ENCODE measurements at places on chromosomes 4 and X.

DNA sequence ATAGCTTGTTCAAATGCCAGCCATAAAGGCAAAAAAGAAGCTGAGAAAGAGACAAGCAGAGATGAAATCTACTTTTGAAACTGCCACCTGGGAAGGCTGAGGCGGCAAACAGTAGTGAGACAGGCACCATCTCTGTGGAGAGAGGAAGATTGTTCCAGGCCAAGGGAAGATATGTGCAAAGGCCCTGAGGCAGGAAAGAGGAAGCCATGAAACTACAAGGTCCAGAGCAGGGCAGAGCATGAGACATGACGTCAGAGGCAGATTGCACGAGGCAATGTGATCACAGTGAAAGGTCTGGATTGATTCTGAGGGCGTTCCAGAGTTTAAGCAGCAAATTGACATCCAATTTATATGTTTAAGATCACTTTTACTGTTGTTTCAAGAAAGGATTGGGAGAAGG is 226.1 kb downstream of the QDPR start:
- no peak for DNase-seq

- DNase-seq, result no peak
Observed at GRCh38 chr4:76055016-76055415, 19.1 kb upstream of the CXCL11 start.

DNA sequence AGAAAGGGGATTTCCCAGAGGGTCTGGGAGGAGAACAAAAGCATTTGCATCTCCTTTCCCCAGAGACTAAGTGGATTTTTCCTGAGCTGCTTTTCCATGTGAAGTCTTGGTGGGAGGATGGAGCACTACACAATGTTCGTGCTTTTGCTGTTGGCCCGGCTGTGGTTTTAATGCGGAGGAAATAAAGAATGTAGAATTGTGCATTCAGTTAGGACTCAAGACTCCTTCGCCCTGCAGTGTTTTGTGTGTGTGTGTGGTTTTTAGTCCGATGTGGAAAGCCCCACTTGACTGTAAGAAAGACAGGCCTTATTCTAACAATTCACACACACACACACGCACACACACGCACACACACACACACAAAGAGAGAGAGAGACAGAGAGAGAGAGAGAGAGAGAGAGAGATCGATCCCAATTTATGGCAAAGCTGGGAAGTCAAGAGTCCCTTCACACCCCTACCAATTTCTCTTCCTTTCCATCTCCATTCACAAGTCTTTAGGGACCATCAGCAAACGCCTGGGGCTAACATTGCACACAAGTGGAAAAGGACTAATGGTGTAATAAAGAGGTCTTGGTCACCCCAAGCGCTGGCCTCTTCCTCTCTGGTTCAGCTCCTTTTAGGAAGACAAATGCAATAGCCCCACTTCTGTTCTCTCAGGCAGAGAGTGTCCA is 44.2 kb downstream of the CLDN34 start:
- DNase-seq, result no peak

DNA sequence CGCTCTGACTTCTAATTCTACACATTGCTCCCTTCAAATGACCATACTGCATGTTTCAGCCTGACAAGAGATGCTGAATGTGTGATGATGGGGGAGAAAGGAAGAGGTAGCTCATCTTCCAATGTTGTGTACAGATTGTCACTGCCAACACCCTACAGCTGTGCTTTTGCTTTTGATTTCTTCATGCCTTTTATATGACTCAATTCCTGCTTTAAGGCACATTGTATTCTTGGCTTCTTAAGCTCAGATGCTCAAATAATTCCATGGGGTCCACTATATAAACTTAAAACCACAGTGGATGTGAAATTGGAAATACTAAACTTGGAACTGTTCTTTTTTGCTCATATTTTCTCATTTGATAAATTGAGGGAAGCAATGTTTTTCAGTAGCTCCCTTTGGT is 183.2 kb upstream of the WDFY3 start:
- DNase-seq, result no peak

DNA sequence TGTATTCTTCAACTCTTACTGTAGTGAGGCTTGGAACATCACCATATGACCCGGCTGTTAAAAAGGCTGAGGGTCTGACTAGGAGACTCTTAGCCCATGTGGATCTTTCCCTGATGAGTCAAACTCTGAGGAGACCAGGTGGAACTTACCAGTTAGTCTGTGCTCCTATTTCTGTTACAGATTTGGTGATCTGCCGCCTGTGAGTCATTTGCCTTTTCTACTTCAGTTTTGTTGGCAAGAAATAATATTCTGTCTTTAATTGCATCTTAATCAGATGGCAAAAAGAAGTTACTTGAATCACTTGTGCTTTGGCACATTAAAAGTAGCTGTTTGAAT is 48.4 kb downstream of the MTM1 start:
- no peak for DNase-seq

DNA sequence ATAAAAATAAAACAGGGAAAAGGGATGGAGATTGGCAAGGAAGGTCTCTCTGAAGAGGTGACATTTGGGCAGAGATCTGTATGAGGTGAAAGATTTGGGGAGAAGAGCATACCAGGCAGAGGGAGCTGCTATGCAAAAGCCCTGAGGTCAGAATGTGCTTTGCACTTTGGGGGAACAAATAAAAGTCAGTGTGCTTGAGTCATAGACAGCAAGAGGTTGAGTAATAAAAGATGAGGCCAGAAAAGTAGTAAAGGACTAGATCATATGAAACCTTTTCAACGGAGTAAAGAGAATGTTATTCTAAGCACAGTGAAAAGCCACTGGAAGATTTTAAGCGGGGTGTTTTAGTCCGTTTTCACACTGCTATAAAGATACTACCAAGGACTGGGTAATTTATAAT is 76.5 kb upstream of the TEX13A start:
- no peak for DNase-seq

DNA sequence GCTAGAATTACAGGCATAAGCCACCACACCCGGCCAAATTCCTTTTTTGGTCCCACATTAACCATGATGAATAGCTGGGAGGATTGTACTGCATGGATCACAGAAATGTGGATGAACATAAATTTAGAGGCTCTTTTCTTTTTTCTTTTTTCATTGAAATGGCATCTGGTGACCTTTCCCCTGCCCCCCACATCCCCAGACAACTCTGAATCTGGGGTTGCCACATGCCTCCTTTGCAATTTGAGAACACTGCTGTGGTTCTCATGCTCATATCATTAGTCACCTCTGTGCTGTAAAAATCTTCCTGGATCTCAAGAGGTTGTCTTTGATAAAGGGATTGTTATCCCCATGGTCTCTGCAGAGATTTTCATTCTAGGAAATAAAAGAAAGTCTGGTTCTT is 22.8 kb upstream of the FMR1NB start:
- no peak for DNase-seq
